ENCODE measurements at places on chromosomes 3 and 15.

DNA sequence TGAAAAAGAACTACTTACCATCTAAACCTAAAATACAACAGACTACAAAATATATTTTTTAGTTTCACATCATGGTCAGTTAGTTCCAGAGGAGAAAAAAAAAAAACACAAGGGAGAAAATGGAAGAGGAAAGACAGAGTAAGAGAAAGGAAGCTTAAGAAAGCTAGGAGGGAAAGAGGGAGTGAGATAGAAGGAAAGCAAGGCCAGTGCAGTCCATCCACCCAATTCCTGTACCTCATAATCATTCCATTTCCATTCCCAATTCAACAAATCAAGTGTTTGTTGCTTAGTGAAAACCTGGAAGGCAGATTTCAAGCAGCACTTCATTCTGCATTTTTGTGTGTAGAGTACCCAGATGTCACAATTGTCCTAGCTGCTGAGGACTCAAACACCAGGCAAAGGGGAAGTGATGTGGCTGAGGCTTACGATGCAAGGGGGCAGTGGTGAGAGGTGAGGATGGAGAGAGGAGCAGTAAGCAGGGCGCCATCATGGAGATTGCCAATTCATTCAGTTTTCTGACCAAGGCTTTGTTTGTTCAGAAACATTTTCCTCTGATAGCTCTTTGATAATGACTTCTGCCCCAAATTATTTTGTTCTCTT, 83.6 kb upstream of the GSK3B start:
- H3K27ac ChIP-seq = no peak overlapping the region
- no peak overlapping the region for H3K4me3 ChIP-seq
- H3K36me3 ChIP-seq = no peaks in the 10 kb centered on the region
- DNase-seq = no peak
- H3K4me1 ChIP-seq = no peaks in the 10 kb centered on the region

DNA sequence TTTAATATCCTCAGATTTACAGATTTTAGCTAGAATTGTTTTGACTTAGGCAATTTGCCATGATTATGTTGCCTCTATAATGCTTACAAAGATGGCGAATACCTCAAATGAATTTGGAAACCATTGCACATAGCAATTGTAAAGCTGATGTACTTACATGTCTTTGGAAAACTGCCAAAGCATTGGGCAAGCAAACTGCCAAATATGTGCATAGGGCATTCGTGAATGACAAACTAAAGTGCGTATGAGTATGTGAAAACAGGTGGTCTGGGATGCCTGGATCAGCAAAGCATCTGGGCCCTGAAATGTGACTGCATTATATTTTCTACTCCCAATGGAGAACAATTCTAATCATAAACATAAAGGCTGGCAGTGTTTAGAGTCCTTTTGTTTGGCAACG, 445.3 kb upstream of the ROBO1 start:
- no peak for DNase-seq
- no peak overlapping the region for H3K27ac ChIP-seq
- H3K27me3 ChIP-seq = no peaks in the 10 kb centered on the region
- H3K4me3 ChIP-seq = no peak overlapping the region

GRCh38 chr15:28022961-28023360, 76.2 kb downstream of the OCA2 start:
- H3K27me3 ChIP-seq = no peaks in the 10 kb centered on the region
- no peaks in the 10 kb centered on the region for H3K36me3 ChIP-seq
- no peak overlapping the region for H3K27ac ChIP-seq
- DNase-seq = no peak
- H3K4me3 ChIP-seq = no peak overlapping the region
- H3K4me1 ChIP-seq = no peaks in the 10 kb centered on the region

DNA sequence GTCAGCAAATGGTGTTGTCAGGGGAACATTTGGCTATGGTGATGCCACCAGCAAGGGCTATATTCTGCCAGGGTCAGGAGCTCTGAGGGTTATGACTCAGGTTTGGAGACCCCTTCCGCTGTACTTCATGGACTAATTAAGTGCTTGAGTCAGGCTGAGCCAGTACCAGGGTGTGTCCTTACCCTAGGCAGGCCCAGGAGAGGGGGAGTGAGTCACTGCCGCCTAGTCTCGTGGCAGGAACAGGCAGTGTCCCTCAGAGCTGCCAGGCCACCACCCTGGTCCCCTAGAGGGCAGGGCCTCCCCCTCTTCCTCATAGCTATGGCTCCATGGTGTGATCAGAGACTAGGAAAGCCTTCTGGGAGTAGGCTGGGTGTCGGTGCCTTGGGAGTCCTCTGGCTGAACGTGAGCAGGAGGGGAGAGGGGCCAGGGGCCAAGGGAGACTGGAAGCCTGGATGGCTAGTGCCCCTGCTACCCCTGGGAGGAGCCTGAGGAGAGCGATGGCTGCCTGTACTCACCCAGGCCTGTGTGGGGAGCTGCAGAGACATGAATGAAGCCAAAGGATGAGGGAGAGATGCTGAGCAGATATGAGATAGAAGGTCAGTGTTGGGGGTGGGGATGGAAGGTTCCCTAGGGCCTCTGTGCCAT, 10.6 kb downstream of the MAPKAPK3 start:
- no peaks in the 10 kb centered on the region for H3K36me3 ChIP-seq
- H3K27ac ChIP-seq = no peak overlapping the region
- peaks cover 5% of the 10 kb centered on the region for H3K4me1 ChIP-seq
- H3K27me3 ChIP-seq = no peaks in the 10 kb centered on the region

- H3K4me1 ChIP-seq = no peaks in the 10 kb centered on the region
- DNase-seq = no peak
- no peaks in the 10 kb centered on the region for H3K27me3 ChIP-seq
- H3K27ac ChIP-seq = no peak overlapping the region
- H3K36me3 ChIP-seq = no peaks in the 10 kb centered on the region
These were observed 119.7 kb downstream of the SST start for GRCh38 chr3:187550446-187550845.
